ENCODE measurements at places on chromosomes 7 and 10.
A peak's percentile ranks its signal among the peaks of the same experiment; 100 is the strongest.

DNA sequence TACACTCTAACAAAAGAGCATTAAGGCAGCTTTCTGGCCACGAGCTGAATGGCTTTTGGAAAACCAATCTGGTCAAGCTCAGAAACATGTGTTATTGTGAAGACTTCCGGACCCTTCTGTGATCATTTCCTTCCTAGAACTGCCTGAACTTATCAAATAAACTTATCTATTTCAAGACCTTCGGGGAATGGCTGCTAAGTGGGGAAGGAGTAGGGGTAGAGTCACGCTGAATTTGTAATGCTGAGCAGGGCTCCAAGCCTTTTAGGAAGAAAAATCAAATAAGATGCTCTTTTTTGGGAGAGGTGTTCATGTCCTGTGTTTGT lies 56.6 kb downstream of the PAPSS2 start:
- no peak for DNase-seq

DNA sequence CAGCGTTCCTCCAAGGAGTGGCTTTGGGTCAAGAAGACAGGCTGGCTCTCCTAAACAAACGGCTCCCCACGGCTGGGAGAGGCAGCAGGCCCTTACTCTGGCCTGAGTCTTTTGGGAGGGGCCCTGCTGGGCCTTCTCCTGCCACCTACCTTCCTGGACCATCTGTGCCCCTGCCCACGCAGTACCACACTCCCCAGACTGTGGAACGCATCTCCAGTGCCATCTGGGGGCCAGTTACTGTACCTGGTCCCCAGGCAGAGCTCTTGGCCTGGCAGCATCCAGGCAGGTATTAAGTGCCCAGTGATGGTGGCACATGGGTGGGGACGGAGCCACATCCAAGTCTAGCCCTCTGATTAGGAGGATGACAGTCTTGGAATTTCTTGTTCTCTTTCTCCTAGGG lies 14.4 kb downstream of the ALKBH4 start:
- no peak for DNase-seq

GRCh38 chr7:92417913-92418312 lies 29.4 kb upstream of the GATAD1 start:
- DNase-seq, result no peak

GRCh38 chr7:101232141-101232850 lies 5.3 kb downstream of the CLDN15 start:
- DNase-seq, result no peak

- DNase-seq, result peak; percentile 19
Measured at GRCh38 chr7:40622941-40623501, 488.2 kb downstream of the SUGCT start.

DNA sequence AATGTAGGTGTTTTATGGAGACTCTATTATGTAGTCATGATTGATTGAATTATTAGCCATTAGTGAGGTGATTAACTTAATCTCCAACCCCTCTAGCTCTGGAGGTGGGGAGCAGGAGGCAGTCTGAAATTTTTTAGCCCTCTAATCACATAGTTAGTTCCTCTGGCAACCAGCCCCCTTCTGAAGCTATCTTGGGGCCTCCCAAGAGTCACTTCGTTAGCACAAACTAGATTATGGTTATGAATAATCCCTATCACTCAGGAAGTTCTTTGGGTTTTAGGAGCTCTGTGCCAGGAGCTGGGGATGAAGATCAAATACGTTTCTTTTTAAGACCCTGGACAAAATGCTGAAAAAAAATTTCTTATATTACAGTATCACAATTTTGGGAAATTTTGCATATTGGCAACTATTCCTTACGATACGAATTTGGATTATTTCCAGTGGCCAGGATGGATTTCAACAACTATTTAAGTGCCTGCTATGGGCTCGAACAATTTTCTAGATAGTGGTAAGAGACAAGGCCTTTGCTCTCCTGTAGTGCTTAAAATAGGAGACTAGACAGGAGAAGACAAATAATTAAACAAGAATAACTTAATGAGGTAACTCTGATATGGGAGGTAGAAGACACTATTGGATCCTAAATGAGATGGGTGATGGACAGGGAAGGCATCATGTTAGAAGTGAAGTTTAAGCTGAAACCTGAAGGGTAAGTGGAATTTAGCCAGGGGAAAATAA lies 52.9 kb downstream of the BTAF1 start:
- DNase-seq, result no peak

- no peak for DNase-seq
Measured at GRCh38 chr7:151206914-151207313, 3.4 kb downstream of the H2BK1 start.

DNA sequence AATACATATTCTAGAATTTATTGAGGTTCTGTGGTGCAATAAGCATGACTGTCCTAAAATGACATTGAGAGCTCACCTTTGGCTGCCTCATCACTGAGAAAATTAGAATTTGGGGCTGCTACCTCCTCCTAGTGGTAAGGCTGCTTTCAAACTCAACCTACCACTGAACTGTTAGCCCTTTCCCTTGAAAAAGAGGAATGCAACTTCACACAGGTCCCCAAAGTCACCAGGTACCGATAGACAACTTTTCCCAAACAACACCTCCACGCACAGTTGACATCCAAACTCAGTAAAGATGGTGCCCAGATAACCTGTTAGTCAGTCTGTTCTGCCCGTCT lies 75.9 kb upstream of the SCIN start:
- DNase-seq, result no peak

DNA sequence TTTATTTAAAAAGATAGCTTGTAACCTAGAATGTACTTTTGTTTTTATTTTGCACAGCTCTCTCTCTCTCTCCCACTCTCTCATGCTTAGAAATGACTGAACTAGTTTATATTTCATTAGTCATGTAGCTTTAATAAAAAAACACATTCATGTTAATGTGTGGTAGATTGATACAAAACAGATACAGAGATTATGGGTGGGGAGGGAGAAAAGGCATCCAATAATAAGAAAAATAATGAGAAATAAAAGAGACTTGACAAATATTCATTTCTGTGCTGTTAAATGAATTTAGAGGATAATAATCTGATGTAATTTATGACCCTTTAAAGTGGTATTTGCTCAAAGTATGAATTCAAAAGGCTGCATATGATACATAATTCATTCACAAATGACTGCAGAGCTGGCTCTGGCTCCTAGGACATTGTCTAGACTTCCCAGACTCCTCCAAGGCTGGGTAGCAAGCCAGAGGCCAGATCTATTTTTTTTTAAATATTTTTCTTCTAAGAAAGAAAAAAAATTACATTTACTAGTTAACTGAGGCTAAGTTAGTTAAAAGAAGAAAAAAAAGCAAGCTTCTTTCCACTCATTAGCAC lies 105.7 kb upstream of the DNAJB12 start:
- DNase-seq, result no peak

GRCh38 chr7:100874300-100874576 lies 665 bp upstream of the SRRT start:
- DNase-seq, result no peak

DNA sequence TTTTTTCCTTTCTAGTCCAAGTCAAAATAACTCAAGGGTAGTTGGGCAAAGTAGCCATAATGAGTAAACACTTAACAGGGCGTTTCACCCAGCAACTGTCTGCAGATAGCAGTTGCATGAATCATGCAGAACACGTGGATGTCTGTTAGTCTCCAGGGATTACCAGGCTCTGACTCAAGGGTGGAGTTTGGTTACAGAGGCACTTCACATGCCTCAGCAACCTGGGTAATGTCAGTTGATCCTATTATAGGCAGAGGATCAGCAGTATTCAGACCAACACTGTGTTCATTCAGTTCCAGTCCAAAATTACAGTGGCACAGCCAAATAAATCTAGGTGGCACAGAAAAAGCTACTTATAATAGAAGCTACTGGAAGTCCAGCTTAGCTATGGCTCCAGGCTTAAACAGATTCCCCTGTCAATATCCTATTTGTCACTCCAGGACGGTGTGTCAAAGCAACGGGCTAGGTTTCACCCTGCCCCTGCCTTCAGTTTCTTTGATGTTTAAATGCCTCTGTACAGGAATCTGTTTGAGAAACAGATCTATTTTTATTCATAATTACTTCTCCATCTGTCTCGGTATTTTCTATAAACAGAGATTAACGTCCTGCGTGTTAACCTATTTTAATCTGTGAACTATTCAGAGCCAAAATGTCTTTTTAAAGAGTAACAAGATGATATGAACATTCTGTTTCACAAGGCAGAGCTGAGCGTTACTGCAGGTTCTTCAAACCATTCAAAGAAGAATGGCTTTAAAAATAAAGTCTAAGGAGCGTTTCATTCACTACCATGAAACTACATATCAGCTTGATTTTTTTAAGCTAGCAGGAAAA lies 162.6 kb upstream of the AKR1E2 start:
- DNase-seq, result peak; percentile 95

DNA sequence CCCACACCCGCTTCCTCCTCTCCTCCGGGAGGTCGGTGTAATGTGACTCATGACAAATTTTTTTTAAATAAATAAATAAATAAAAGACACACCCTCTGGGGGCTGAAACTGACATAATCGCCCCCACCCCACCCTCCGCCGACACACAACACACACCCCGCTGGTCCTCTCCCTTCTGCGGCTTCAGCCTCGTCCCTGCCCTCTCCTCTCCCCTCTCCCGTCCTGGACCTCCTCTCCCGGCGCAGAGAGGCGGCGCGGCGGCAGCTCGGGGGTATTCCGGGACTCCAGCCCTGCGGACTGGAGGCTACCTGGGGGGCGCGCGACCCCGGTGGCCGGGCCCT lies 686 bp downstream of the ABI1 start:
- peak; percentile 38 for DNase-seq

DNA sequence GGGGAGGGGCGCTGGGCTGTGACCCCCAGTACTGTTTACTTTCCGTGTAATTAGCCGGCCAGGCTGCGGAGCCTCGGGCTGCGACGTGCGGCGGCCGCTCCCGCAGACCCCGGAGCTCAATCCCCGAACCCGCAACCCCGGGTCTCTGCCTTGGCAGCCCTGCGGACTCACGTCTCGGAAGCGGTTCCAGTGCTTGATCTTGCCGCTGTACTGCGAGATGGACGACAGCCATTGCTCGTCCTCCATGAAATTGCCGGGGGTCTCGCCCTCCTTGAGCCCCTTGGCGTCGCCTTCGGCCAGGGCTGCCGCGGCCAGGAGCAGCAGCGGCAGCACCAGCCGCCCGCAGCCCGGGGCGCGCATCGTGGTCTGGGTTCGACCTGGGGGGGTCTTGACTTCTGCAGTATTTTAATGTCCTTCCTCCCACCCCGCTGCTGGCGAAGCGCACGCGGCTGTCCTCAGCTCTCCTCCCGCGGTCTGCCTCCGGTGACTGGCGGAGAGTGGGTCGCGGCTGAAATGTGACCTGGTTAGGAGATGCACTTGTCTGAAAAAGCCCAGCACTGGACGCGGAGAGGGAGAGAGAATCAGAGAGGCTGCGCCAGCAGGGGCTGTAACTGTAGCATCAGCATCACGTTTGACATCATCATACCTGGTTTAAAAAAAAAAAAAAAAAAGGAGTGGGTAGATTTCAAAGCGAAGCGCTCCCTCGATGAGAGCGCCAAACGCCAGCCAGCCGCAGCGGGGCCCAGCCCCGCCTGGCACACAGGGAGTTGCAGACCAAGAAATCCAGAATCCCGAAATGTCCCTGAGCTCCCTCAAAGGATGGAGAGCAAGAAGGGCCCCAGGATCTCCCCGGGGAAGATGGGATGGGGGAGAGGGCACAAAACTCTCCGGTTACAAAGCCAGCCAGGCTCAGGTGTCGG lies at the start of gene SPOCK2:
Gene SPOCK2, minus strand, starts transcription at position 583 of the 920 bp plus-strand sequence. Its CDS starts 223 bp downstream, at position 360.
- DNase-seq, result no peak

- DNase-seq, result no peak
Measured at GRCh38 chr7:4169455-4169854, 512.6 kb upstream of the FOXK1 start.

- no peak for DNase-seq
Measured at GRCh38 chr10:100510533-100511308, 8.9 kb downstream of the SEC31B start.

DNA sequence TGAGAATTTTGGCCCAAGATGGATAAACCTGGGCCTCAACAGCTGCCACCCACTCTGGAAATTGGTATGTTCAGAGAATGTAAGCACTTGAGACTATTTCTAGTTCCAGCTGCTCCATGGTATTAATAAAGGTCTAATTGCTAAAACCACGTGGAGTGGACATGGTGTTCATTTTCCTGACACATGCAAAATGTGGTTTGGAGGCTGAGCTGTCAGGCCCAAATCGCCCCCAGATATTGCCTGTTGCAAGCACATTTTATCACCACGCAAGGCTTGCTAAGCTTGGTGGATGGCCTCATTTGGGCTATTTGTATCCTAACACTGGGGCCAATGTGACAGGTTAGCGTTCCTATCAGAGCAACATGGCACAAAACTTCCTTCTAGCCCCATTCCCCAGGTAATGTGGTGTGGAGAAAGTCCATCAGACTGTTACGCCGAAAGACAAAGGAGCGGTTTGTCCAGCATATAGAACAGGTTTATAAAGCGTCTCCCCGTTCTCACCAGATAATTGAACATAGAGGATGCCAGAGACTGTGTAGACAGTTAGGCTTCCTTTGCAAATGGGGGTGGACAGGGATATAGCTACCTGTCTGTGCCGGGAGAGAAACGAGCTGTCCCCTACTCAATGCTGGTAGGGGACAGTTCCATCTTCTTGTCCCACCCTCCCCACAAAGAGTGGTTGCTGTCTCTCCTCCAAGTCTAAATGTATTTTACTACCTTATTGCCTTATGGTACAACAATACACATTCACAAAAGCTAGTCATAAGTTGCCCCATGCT lies 78.0 kb upstream of the ANKRD1 start:
- DNase-seq, result no peak

DNA sequence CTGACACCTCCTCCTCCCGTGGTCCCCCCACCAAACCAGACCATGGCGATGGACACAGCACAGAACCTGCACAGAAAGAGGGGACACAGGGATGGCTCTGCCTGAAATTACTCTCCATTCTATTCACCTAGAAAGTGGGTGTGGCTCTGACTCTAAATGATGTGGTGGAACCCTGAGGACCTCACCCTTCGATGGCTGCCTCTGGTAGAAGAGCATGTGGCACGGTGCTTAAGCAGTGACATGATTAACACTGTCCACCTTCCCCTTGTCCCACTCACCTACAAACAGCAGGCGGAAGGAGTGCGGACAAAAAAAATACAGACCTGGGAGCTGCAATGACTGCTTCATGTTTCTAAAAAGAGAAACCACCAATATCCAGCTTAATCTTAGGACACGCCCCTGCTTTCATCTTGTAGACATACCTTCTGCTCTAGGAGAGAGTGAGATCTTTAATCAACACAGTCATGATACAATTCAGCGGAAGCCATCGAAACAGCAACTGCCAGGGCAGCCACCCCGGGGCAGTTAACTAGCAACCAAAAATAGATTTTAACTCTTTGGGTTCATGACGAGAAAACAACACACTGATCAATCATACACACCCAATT lies 11.4 kb downstream of the JCAD start:
- no peak for DNase-seq
